B cell (primary cell): ENCODE measurements at places on chromosomes 16 and 17. TPM values are rescaled to one million over a fixed set of nuclear protein-coding genes. Genes with fewer than 3 reads are reported as not detected.

DNA sequence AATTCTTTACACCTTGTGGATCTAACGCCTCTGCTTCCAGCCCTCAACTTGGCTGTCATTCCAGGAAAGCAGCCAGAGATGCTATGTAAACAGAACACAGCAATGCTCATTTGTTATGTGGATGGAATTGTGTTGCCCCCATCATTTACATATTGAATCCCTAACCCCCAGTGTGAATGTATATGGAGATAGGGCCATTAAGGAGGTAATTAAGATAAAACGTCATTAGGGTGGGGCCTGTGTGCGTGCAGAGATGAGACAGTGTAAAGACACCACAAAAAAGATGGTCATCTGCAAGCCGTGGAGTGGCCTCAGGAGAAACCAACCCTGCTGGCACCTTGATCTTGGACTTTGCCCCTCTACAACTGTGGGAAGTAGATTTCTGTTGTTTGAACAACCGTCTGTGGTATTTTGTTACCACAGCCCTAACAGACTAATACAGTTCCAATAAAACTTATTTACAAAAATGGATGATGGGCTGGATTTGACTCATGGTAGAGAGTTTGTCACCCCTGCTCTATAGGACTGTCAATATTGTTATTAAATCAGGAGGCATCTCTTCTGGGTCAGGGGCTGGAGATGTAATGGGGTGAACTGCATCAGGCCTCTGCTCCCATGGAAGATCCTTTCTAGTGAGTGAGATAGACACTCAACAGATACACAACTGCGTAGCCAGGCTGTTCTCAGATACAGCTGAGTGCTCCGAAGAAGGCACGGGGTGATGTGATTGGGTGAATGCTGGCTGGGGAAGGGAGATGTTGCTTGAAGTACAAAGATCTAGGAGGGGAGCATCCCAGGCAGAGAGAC, 339.0 kb downstream of the SNX29 start:
- DNase-seq: no peak
- peaks cover 10% of the 10 kb centered on the region for H3K36me3 ChIP-seq
- no peaks in the 10 kb centered on the region for H3K27me3 ChIP-seq
- H3K4me1 ChIP-seq: peaks cover 67% of the 10 kb centered on the region
- H3K27ac ChIP-seq: no peak overlapping the region

Gene PIRT
- not detected in 2 replicates for total RNA-seq

Gene EZH1
- 169 and 180 TPM in 2 replicates for total RNA-seq

GRCh38 chr17:72033334-72033733, 87.5 kb upstream of the SOX9 start:
- H3K27ac ChIP-seq: no peak overlapping the region
- peaks cover 6% of the 10 kb centered on the region for H3K4me1 ChIP-seq
- H3K4me3 ChIP-seq: no peak overlapping the region
- H3K27me3 ChIP-seq: peaks cover 2% of the 10 kb centered on the region
- no peak for DNase-seq

DNA sequence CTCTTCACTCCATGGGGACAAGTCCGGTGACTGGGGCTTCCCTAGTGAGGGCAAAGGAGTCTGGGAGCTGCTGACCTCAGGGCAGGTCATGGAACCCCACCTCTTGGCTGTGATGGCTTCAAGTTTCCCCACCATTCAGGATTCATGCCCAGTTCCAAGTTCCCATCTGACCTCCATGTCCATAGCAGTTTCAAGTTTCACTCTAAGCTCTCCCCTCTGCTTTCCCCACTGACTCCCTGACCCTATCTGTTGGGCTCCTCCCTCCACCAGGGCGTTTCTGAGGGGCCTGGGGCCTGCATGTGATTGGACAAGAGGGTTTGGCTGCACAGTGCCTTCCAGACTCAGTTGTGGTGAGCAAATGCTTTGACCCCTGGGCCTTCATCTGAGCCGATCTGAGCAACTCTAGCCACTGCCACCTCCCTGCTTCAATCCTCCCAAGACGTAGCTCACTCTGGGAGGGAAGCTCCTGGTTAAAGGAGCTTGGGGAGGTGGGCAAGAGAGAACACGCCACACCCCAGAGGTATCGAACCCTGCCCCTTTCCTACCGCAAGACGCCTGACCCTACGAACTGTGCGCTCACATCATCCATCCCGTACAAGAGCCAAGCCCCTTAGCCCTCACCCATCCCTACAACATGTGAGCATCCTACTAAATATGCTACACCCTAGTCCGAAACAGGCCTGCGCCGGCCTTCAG, 8.3 kb downstream of the ZNF629 start:
- H3K27me3 ChIP-seq: no peaks in the 10 kb centered on the region
- no peaks in the 10 kb centered on the region for H3K36me3 ChIP-seq
- no peak overlapping the region for H3K27ac ChIP-seq
- H3K4me1 ChIP-seq: peaks cover 10% of the 10 kb centered on the region
- H3K4me3 ChIP-seq: no peak overlapping the region
